ENCODE measurements at places on chromosomes 3 and 15.

DNA sequence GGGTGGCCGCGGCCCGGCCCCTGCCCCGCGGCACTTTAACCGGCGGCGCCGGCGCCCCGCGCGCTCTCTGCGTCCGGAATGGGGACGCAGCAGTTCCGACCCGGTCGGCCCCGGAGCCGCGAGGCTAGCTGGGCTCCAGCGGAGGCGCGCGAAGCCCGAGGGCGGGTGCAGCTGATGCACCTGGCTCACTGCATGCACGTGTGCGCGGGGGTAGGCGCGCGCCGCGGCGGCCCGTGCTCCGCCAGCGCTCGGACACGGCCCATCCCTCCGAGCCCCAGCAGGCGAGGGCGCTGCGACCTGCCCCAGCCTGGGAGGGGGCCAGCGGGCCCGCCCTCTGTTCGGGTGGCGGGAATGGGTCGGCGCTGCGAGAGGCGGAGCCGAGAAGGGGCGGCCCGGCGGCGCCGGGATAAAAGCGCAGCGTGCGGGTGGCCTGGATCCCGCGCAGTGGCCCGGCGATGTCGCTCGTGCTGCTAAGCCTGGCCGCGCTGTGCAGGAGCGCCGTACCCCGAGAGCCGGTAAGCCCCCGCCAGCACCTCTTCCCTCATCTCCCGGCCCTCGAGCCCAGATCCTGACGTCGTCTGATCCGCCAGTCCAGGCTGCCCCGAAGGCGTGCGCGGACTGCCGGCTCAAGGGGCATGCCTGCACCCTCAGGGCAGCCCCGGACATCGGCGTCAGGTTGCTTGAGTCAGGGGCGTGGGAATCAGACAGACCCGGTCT is at the start of the genes CHDH and IL17RB:
Gene CHDH (minus strand): TSS at position 286 of the 717 bp plus-strand sequence. CDS start 22,411 bp downstream, outside the sequence.
Gene IL17RB (plus strand): TSS at position 435 of the 717 bp plus-strand sequence. CDS start 21 bp downstream, at position 456.
- no peak for DNase-seq

DNA sequence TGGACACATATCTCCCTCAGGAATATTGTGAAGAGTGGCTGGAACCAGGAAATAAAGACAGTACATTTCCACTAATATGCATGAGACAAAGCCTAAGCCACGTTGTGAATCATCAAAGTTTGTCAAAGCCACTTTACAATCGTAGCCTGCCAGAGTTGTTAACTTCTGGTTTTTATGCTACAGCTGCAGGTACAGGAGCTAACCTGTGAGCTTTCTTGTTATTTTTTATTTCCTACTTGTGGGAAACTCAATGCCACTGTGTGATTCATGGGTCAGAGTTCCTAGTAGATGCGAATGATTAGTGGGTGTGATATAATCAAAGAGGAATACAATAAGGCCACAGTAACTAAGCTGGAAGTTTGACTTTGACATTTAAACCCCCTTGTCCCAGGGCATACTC is 44.4 kb upstream of the TEX9 start:
- no peak for DNase-seq

- DNase-seq: no peak
These were observed 159.5 kb downstream of the RPLP1 start for GRCh38 chr15:69612112-69612511.

- DNase-seq: no peak
These were observed 130.4 kb downstream of the SUCLG2 start for GRCh38 chr3:67524046-67524445.

DNA sequence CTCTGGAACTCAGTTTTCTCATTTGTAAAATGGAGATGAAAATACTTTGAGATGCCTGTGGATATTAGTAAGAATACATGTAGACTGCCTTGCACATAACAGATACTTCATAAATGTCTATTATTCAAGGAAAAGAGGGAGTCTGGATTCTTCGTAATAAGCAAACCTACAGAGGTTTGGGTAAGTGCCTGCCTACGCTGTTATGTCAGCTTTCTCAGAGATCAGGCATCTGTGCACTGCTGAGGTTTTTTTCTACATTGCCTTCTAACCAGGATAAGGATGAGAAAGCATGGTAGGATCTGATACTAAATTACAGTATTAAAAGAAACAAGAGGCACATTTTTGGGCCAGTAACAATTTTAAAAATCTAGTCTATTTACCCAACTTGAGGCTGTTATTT is 10.9 kb downstream of the MCTP2 start:
- DNase-seq: no peak

DNA sequence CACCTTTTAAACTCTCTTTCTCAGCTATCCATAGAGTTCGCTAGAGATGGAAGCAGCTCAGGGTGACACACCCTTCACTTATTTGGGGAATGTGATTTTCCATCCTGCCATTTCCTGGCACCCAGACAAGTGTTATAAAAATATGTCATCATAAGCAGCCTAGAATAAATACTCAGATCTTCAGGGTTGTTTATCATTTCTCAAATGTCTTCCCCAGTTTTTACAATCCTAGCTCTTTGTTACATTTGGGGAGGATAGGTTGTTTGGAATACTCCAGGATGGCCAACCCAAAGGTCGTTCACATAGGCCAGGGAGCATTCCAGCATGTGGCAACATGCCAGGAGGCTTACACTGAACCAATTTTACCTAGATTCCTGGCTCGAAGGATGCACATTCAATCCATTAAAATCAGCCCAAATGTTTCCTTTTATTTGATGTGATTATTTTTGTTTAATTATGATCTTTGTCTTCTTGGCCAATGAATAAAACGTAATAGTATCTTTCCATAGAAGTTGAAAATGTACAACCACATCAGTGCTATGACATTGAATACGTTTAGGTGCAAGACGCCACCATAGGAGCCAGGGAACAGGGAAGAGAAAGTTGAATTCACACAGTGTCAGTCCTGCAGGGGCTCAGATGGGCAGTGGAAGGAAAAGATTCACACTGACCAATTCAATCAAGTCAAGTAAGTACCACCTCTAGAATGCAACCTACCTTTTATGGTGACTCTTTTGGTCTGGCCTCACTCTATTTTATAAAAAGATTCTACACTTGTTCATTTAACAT is 537.7 kb upstream of the MDFIC2 start:
- DNase-seq: no peak

DNA sequence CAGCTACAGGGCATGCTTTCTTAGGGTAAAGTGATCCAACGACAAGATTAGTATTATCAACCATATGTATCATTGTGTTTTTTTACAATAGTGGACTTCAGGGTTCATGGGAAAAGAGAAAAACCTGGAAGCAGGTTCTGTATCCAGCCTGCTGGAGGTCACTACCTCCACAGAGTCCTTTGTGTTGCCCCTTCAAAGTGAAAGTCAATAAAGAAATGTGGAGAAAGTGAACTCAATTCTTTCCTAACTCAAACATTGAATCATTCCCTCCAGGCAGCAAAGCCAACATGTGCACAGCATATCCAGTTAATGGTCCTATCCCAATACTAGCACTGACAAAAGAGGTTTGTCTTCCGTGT is 45.4 kb downstream of the FGF7 start:
- no peak for DNase-seq

GRCh38 chr3:8657804-8658305 is 13.3 kb upstream of the SSUH2 start:
- DNase-seq: no peak

DNA sequence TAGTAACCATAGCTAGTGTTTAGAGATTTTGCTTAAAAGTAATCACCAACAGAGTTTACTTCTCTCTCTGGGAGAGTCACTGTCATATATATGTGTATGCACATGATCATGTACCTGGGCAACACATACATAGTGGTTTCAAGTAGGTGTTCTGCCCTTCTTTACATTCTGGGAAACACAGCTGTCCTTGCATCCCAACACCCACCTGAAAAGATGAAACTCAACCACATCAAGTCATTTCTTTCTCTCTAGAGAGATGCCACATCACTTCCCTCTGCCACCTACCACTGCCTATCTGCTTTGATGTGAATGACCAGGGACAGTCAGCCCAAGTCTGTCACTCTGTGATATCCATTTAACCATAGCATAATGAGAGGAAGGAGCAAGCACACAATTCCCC is 155.8 kb upstream of the GADL1 start:
- DNase-seq: no peak

GRCh38 chr3:126671521-126671920 is 16.6 kb upstream of the TXNRD3 start:
- DNase-seq: no peak

DNA sequence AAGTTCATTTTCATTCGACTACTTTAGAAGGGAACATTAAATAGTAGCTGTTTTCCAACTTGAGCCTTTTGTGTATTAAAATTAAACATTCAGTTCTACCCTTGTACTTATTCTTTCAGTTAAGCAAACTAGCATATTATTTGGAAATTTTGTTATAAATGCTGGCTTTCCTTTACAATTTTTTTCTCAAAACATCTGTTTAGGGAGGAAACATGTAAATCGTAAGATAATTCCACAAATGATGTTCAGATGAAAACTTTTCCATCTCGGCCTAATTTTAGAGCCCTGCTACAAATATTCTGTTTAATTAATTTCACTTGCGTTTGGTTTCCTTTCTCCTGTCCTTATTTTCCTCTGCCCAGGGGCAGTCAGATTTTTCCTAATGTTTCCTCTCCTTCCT is 476.2 kb upstream of the RGMA start:
- DNase-seq: no peak

DNA sequence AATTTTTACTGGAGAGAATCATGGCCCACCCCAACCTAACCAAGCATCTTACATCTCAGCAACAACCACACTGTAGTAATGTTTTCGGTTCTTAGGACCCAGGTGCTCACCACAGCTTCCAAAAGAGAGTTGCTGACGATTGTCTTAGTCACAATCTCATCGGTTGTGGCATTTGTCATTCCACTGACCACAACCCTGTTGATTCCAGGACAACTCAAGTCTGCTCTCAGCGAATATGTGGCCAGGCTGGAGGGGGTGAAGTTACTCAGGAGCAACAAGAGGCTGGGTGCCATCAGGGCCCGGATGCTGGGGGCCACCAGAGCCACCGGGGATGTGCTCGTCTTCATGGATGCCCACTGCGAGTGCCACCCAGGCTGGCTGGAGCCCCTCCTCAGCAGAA is 25.9 kb downstream of the GALNT15 start:
- DNase-seq: no peak

- no peak for DNase-seq
These were observed 325.9 kb upstream of the CTDSPL start for GRCh38 chr3:37535526-37536432.

DNA sequence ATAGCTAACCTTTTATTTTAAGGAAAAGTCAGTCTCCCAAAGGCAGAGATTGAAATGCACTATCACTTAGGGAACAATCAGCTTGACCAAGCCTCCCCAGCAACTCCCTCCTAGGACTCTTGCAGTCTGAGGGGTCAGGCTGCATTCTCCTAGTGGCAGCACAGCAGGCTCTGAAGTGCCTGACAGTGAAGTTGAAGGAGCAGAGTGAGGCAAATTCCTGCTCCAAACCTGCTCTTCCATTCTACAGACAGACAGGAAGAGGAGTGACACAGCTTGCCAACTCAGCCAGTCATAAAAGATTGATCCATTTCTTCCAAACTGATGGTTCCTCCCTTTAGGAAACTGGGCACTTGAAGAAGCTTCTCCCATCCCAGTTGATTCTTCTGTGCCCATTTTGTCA is 43.9 kb upstream of the SMAD3 start:
- no peak for DNase-seq
